ENCODE measurements at places on chromosomes 2 and 18.

DNA sequence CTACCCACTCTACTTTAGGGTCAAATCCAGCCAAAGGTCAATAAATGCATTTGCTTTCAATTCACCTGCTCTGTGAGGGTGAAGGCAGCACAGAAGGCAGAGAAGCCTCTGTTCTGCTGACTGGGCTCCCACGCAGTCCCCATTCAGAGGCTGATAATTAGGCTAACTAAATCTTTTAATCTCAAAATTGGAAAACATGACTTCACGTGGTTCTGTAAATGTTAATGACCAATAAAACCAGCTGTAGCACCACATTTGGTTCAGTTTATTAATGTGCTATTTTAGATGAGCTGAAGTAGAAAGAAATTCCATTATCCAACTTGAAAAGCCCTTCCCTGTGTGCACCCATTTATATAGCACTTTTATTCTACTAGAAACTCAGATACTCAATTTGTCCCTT, 310.6 kb downstream of the C1D start:
- no peak for DNase-seq

DNA sequence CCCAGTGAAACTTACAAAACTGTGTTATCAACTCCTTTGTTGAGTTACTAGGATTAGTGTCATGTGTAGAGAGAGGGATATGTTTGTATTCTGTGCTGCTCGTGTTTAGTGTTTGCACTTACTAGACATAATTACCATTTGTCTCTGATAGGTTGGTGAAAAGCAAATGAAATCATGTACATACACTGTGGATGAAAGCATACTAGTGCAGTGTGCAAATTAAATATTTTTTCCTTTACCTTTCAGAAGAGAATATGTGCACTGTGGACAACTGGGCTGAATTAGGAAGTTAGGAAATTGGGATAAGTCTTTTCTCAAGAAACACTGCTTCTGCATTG, 1.2 kb downstream of the KIAA1328 start:
- no peak for DNase-seq

DNA sequence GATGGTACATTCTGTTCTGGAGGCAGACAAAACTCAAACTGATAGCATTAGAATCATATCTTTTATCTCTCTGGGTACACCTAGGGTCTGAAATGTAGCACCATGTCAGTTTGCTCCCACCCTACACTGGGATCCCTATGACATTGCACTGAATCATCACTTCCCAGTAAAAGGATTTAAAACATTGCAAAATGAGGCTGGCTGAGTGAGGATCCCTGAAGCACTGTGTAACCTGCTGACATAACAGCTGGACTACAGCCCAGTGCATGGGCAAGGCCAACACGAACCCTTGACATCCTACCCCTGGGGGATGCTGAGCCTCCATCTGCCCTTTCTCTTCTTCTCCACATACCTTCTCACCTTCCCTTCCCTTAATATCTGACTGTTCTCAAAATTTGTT, 253.2 kb downstream of the TTC32 start:
- DNase-seq, result no peak

DNA sequence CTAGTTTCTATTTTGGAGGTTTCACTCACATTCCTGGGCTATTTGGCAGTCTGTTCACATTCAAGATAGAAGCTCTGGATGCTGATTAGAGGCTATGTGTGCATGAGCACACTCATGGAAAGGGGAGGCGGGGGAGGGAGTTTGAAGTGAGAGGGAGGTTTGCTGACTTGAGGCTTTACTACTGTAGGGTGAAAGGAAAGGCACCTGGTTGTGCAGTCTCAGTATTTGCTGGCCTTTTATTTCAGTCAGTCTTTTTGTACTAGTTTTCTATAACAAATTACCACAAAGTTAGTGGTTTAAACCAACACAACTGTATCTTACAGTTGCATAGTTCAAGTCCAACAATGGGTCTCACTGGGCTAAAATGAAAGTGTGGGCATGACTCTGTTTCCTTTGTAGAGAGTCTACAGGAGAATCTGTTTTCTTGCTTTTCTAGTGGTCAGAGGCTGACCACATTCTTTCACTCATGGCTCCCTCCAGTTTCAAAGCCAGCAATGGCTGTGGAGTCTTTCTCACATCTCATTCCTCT, 47.7 kb upstream of the NR4A2 start:
- DNase-seq, result no peak

- no peak for DNase-seq
Observed at GRCh38 chr2:212536817-212537725, 1.5 kb downstream of the ERBB4 start.

DNA sequence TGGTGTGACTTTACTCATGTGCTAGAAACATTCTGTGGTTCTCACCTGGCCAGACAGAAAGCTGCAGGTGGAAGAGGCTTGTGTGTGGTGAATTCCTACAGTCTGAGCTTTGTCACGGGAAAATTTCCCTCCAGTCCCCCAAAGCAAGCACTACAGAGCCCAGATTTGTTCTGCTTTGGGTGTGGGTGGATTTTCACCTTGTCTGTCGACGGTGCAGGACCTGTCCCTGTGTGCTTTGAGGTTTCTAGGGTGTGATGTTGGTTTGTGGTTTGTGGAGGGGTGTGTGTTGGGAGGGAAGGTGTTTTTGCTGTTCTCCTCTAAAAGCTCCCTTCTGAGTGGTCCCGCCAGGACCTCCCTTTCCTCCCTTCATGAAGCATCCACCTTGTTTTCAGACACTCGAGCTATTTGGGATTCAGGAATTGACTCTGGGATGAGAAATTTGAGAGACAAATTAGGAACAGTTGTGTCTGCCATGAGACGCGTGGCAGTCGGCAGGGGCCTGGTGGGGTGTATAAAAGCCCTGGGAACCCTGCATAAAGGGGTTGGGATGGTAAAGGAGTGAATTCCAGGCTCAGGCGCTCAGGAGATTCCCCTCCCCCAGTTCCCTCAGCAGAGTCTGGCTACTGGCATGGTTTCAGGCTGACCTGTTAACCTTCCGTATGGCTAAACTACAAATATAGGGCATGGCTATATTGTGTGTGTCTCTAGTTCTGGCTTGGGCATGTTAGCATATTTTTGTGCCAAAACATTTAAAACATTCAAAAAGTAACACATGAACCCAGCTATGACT, 65.5 kb downstream of the DGKD start:
- DNase-seq, result peak; percentile 36

GRCh38 chr2:238287737-238288649, at the start of gene PER2:
PER2 (minus strand) TSS chr2:238288610; CDS start chr2:238277936, 10,674 bp downstream.
- peak; percentile 23 for DNase-seq

DNA sequence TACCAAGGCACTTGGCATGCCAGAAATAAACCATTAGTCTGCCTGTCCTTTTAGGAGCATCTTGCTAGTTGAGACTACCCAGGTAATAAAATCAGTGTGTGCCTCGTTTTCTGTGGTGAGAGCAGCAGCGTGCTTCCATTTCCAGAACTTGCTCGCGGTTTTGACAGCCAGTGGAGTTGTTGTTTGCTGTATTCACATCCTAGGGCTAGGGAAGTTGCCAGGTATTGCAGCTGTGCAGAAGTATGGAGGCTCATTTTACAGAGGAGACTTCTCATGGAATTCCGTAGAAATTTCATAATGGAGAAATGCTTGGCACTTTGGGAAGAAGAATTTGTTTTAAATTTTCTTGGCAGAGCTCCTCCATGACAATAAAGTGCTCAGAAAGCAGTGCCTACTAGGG, 1355.1 kb upstream of the ZEB2 start:
- DNase-seq, result no peak

- no peak for DNase-seq
Observed at GRCh38 chr2:238865015-238865719, 17.3 kb downstream of the TWIST2 start.

- DNase-seq, result no peak
Observed at GRCh38 chr2:67085146-67085545, 312.0 kb upstream of the ETAA1 start.

DNA sequence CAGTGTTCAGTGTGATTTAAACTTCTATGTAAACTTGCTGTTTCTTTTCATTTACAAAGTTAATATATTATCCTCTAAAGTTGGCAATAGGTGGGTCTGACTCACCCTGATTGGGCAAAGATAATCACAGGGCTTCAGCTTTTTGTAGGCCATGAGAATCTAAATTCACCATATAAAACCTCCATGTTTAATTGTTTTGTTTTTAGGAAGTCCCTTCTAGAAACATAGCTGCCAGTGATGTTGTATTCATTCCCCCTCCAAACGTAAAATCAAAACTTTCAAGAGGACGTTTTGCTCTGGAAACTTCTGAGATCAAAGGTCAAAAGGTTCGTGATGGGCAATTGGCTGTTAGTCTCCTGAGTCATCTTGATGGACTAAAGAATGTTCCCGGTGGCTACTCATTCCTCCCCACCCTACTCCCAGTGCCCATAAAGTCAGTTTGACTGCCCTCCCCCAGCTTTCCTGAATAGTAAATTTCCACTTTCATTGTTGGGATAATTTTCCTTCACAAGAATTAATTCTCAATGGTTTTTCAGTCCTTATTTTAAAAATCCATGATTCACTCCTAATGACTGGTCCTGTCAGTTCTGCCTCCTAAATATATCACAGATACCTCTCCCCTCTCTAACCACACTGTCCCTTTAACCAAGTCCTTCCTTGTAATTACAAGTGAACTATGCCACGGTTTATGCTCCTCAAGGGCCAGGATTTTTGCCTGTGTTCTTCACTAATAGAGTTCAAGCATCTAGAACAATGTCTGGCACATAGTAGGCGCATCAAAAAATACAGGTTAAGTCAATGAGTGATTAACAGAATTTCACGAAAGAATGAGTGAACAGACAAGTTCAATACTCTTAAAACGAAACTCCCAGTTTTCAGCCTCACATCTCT, 164.4 kb upstream of the VRK2 start:
- no peak for DNase-seq

- no peak for DNase-seq
Observed at GRCh38 chr2:21148718-21149117, 24.9 kb downstream of the TDRD15 start.

- DNase-seq, result no peak
Observed at GRCh38 chr2:141399270-141399669, 731.5 kb downstream of the LRP1B start.

GRCh38 chr2:20012032-20012281, 511 bp downstream of the MATN3 start:
- no peak for DNase-seq

- DNase-seq, result peak; percentile 37
Observed at GRCh38 chr2:203936535-203936934, at the start of gene ICOS. ICOS (plus strand) TSS chr2:203936763; CDS start chr2:203936815, 52 bp downstream.

DNA sequence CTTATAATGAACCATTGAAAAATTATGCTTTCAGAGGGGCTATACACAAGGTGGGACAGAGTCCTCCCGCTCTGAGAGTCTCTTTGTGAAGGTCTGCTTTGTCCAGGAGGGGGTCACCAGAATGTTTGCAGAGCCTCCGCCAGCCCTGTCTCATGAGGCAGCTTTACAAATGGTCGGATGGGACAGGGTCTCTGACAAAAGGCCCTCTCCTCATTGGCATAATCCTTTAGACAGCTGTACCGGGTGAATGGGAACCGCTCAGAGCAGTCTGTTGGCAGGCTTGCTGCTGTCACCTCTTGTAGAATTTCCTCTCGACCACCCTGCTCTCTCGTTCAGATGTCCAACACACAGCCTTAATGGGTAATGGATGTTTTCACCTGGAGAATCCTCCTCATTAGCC, 40.2 kb upstream of the TGIF1 start:
- no peak for DNase-seq

DNA sequence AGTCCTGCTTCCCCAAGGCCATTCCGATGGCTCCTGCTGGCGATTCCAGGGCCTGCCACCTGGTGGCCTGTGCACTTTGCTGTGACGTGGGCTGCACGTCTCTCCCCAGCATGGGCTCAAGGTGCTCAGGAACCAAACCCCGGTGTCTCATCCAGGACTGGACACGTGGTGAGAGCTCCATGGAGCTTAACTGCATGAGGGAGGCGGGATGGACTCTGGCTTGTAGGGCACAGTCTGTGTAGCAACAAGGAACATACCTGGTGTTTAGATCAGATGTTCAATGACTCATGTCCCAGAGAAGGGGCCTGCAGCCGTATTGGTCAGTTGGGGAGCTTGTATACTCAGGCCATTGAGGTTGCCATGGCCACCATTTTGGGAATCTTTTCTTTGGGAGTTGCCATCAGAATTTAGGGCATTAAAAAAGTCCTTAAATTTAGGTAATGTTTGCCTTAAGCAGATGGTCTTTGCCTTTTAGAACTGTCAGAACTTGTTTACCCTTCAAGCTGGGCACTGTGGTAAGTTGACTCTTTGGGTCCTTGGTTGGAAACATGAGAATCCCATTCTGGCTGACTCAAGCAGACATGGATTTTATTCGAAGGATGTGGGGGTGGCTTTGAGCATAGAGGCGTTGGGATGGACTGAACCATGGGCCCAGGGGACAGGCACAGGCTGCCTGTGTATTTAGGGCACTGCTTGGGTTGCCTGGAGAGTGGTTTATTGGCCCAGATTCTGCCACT, 21.0 kb downstream of the AGAP1 start:
- no peak for DNase-seq

- DNase-seq, result peak; percentile 72
Observed at GRCh38 chr2:112623913-112624777, 21.6 kb upstream of the SLC20A1 start.

- no peak for DNase-seq
Observed at GRCh38 chr2:114085238-114085637, 195.3 kb downstream of the ACTR3 start.

GRCh38 chr2:152078662-152079061, 20.2 kb downstream of the CACNB4 start:
- DNase-seq, result no peak

- DNase-seq, result peak; percentile 7
Observed at GRCh38 chr2:41896186-41896846, 151.5 kb upstream of the PKDCC start.

- DNase-seq, result no peak
Observed at GRCh38 chr2:156908825-156909224, 348.7 kb upstream of the GALNT5 start.

DNA sequence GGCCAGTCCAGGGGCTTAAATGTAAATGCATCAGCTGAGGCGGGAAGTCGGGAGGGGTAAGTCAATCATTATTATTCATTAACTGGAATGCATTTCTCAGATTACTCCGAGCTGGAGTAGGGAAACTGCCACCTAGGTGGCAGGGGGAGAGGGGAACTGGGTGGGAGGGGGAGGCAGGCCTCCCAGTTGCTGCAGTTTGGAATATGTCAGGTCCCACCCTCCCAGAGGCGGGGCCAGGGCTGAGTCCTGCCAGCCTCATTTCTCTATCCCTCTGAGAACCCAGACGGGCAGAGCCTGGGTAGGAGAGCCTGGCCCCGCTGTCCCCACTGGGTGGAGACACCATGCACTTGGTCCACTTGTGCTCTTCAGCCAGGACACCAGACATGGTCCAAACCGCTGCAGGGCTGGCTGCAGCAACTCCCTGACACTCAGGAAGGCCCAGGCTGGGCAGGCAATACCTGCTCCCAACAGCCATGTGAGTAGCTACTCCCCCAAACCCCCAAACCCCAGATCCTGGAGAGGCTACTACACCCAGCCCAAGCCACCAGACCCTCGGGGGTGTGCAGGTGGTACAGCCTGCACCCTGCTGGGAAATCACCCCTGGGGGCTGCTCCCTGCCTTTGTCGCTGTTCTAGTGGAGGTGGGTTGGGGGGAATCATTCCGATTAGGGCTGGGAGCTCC, at the start of gene GPBAR1:
Gene GPBAR1, plus strand, starts transcription at position 274 of the 681 bp plus-strand sequence. CDS start 1,710 bp downstream, outside the sequence.
- DNase-seq, result no peak

- DNase-seq, result no peak
Observed at GRCh38 chr2:208062113-208062512, 36.8 kb upstream of the PLEKHM3 start.
